Endothelial cell of umbilical vein (primary cell): ENCODE measurements at places on chromosomes 5 and 9.

DNA sequence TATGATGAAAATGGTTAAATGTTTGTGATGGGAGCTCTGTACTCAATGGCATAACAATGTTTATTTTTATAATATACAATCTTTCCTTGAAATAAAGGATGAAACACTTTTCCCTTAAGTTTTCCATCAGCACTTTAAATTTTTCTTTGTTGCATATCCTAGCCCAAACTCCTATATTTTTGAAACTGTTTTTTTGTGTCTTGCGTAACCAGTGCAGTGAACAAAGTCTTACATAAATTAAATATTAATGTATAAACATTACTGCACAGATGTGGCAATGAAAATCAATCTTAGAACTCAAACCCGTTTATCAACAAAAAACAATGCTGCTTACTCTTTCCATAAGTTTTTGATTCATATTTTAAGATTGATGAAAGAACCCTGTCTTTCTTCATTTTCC, 34.1 kb upstream of the IL31RA start:
- DNase-seq: no peak

DNA sequence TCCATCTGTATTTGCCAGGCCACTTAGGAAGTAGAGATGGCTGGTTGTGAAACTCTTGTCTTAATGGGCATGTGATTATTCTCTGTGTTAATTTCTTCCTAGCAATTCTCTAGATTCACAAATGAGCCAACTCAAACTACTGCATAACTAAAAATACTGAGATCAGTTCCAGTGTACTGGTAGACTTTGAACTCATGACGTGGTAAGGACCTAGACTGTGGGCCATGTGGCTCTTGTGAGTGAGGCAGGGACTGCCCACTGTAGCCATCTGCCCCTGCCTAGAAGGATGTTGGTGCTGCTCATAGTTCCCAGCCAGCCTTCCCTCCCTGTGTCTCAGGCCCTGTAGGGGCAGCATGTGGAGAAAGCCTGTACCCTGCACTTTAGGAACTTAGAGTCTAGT, 47.4 kb downstream of the CYSTM1 start:
- DNase-seq: no peak

- DNase-seq: no peak
Measured at GRCh38 chr9:135144581-135145170, 57.2 kb downstream of the OLFM1 start.

GRCh38 chr9:135905380-135906258, 1.7 kb downstream of the CAMSAP1 start:
- no peak for DNase-seq

GRCh38 chr5:171469326-171469725, 49.9 kb downstream of the FGF18 start:
- no peak for DNase-seq

- no peak for DNase-seq
Measured at GRCh38 chr5:134642931-134643530, 5.6 kb upstream of the SEC24A start.

DNA sequence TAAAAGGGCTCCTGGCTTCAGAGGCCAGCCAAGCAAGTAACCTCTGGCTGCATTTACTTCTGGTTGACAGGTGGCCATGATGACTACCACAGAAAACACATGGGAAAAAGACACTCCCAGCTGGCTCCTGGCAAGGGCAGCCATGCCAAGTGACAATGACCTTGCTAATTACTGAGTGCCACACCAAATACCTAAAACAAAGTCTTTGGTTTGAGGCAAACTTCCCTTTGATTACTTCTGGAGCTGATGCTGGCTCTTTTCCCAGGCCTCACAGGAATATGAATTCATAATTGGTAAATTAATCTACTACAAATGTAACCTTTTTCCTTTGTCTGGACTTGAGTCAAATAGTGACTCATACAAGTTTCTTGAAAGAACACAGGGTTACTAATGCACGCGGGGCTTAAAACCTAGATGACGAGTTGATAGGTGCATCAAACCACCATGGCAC, 61.0 kb downstream of the LPAR1 start:
- peak; percentile 77 for DNase-seq

DNA sequence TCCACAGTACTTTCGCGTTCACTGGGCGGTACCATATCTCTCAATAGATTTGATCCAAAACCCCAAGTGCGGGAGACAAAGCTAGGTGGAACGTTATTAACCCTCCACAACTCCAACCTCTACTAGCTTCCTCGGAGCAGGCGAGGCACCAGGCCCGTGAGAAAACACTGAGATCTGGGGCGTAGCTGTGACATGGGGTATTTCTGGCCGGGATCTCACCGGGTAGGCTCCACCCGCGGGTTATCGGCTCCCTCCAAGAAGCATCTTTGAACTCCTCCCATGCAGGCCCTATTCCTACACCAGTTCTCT, 350 bp upstream of the SLC25A46 start:
- DNase-seq: no peak

DNA sequence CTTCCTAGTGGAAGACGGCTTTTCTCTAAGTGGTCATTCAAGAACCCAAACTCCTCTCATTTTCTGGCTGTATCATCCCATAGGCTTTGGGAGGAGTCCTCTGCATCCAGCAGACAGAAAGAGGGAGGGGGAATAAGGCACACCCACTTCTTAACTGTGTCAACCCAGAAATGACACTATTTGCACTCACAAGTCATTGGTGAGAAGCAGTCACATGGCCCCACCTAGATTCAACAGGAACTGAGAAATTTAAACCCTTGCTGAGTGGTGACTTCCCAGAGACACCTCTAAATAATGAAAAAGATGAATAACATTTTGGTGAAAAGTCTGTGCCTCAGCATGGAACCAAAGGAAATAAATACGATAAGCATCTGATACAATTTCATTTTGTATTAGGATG, 120.0 kb downstream of the MCTP1 start:
- no peak for DNase-seq

DNA sequence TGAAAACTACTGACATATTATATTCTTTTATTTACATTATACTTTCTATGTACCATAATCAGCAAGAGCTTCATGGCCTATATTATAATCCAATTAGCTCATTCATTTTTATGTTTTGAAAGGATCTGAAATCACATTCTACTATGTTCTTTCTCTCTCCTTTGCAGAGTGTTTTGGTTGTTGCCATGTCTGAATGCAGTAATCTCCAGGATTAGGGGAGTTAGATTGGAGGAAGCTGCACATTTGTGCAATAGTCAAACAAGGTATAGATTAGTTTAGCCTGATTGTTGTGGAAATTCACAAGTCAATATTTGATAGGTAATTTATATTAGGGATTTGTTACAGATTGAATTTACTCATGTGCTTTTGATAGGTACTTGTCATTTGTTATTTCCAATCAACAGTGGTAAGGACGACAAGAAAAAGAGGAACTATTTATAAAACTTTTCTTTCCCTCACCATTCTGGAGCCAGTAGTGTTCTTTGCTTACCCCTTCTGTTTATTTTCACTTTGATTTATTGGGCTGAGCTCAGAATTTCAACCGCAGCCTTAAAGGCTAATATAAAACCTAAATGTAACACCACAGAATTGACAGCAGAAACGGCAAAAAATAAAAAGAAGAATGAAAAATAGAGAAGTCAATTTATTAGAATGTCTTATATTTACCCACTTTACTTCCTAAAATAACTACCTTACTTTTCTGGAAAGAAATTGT, 597.0 kb downstream of the CHSY3 start:
- DNase-seq: no peak
